ENCODE measurements at places on chromosomes 1 and 21.

- DNase-seq, result no peak
These were observed 2.5 kb upstream of the TRIM63 start for GRCh38 chr1:26069941-26070295.

GRCh38 chr1:40305451-40305850 is 11.6 kb downstream of the COL9A2 start:
- DNase-seq, result no peak

- DNase-seq, result no peak
These were observed 145.5 kb downstream of the TIAM1 start for GRCh38 chr21:31198575-31198974.

- DNase-seq, result no peak
These were observed 94.8 kb downstream of the EBNA1BP2 start for GRCh38 chr1:43077273-43077672.

DNA sequence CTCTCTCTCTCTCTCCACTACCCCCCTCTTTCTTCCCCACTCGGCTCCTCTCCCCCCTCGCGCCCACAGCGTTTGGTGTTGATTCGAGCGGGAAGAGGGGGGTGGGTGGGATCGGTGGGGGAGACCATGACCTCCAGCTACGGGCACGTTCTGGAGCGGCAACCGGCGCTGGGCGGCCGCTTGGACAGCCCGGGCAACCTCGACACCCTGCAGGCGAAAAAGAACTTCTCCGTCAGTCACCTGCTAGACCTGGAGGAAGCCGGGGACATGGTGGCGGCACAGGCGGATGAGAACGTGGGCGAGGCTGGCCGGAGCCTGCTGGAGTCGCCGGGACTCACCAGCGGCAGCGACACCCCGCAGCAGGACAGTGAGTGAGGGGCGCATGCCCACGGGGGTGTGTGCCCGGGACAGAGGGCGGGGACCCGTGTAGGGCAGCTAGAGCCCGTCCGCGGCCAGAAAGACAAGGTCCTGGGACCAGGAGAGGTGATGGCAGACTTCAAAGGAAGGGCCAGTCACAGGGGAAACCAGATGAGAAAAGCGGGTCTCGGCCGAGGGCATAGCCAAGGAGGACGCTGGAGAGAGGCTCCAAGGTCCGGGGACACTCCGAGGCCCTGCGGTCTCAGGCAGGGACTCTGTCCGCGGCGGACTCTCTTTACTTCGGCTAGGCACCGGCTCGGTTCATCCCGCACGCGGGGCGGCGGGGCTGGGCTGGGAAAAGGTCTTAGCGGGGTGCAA is at the start of gene PRRX1:
Gene PRRX1, plus strand, starts transcription at position 39 of the 735 bp plus-strand sequence. Its CDS starts 88 bp downstream, at position 127.
- DNase-seq, result no peak

DNA sequence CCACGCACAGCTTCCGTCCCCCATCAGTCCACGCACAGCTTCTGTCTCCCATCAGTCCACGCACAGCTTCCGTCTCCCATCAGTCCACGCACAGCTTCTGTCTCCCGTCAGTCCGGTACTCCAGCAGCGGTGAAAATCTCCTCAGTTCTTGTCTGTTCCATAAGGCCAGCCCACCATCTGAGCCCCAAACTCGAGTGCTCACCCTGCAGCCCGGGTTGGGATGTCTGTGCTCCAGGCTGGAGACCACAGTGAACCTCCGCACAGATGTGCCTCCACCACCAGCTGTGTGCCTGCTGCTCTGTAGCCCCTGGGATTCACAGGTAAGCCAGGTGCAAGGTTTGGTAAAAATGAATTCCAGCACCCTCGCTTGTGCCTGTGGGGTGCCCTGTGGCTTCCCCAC is 258.6 kb downstream of the NPHP4 start:
- no peak for DNase-seq

Data from activated naive CD4-positive, alpha-beta T cell treated with anti-CD3 and anti-CD28 coated beads, Interleukin-2, amount 50 U/mL, for 72 hours (primary cell).